Mucosa of gallbladder (tissue), 1 donor: ENCODE measurements at places on chromosomes 12 and 14. TPM values are rescaled to one million over a fixed set of nuclear protein-coding genes. Genes with fewer than 3 reads are reported as not detected.
A peak's percentile ranks its signal among the peaks of the same experiment; 100 is the strongest.

- DNase-seq, result no peak
Measured at GRCh38 chr12:124758266-124759220, 105.1 kb downstream of the SCARB1 start.

DNA sequence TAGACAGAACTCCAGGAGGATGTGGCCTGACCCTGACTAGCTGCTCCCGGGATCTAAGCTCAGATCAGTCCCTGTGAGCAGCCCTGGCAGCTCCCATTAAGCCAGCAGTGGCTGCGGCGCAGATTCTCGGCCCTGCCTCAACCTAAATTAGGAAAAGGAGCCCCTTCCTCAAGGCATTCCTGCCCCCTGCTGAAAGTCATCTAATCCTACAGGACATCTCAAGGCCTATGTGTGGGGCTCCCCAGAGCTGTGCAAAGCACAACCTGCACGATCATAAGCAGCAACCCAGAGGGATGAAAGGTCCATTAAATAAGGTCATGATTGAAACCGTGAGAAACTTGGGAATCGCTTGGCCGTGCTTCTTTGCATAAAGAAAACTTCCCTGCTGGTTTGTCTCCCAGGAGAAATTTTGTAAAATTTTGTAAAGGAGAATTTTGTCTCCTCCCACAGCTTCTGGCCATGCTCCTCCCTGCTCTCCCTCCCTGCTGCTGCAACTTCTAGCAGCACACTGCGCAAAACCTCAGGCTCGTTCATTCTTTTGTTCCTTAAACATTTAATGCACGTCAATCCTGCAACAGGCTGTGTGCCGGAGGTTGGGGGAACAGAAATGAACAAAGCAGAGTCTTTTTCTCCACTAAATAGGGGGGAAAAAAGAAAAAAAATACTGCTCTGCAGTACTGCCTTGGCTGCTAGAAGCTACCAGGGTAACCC is 96.6 kb upstream of the SLC35F4 start:
- no peak for DNase-seq

DNA sequence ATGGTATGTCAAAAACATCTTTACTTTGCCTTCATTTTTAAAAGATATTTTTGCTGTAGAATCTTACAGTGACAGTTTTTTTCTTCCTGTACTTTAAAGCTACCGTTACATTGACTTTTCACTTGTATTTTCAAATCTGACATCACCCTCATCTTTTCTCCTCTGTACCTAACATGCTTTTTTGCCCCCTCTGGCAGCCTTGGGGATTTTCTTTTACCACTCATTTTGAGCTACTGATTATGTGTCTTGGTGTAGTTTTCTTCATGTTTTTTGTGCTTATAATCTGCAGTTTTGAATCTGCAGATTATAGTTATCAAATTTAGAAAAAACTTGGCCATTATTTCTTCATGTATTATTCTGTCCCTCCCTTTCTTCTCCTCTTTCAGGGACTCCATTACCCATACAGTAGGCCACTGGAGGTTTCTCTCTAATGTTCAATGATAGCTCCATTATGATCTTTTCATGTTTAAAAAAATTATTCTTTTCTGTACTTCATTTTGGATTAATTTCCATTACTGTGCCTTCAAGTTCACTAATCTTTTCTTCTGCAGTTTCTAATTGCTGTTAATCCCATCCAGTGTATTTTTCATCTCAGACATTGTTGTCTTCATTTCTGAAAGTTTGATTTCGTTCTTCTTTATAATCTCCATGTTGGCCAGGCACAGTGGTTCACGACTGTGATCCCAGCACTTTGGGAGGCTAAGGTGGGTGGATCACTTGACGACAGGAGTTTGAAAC is 70.0 kb downstream of the ACADS start:
- DNase-seq, result no peak

GRCh38 chr14:104447750-104448149 is 131.8 kb upstream of the C14orf180 start:
- no peak for DNase-seq

GRCh38 chr12:26786865-26787514 is 46.0 kb downstream of the ITPR2 start:
- DNase-seq, result no peak

DNA sequence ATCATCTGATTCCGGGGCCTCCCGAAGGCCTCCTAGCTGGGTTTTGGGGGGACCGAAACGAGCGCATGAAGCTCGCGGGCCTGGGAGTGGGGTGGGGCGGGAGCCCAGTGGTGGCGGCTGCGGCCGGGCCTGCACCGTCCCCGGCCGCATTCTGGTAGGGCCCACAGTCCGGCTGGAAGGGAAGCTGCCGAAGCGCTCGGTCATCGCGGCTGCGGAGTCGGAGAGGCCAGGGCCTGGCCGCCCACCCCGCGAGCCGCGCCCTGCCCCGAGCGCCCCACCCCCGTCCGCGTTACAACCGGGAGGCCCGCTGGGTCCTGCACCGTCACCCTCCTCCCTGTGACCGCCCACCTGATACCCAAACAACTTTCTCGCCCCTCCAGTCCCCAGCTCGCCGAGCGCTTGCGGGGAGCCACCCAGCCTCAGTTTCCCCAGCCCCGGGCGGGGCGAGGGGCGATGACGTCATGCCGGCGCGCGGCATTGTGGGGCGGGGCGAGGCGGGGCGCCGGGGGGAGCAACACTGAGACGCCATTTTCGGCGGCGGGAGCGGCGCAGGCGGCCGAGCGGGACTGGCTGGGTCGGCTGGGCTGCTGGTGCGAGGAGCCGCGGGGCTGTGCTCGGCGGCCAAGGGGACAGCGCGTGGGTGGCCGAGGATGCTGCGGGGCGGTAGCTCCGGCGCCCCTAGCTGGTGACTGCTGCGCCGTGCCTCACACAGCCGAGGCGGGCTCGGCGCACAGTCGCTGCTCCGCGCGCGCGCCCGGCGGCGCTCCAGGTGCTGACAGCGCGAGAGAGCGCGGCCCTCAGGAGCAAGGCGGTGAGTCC is at the start of gene KLC1:
Gene KLC1 (plus strand): TSS at position 528 of the 819 bp plus-strand sequence. CDS start 25,354 bp downstream, outside the sequence.
- peak; percentile 81 for DNase-seq

The TMEM179 gene
- total RNA-seq, result 1.5 TPM

- no peak for DNase-seq
Measured at GRCh38 chr12:124998705-124999104, 5.3 kb downstream of the BRI3BP start.

- no peak for DNase-seq
Measured at GRCh38 chr12:131634037-131634436, 76.9 kb upstream of the SFSWAP start.

The TMEM260 gene
- total RNA-seq, result 31.0 TPM

The TM7SF3 gene
- 82.8 TPM for total RNA-seq

- DNase-seq, result no peak
Measured at GRCh38 chr12:83388551-83388950, 701.8 kb downstream of the TMTC2 start.

The PAPLN gene
- total RNA-seq, result 17.3 TPM

DNA sequence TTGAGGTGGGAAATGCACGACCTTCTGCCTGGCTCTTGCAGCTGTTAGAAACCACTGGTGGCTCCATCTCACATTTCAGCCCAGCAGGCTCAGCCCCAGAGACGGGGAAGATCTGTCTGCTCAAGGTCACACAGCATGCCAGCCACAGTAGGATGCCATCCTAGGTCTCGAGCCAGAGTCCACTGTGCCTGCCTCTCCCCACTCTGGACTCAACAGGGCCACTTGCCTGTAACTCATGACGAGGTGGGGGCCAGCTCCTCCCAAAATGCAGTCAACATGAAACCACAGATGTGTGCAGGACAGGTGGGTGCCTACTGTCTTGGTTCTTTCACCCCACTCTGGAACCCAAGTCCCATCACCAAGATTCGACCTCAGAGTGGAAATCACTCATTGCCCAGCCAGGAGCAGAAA is 23.2 kb downstream of the BCL11B start:
- DNase-seq, result no peak

DNA sequence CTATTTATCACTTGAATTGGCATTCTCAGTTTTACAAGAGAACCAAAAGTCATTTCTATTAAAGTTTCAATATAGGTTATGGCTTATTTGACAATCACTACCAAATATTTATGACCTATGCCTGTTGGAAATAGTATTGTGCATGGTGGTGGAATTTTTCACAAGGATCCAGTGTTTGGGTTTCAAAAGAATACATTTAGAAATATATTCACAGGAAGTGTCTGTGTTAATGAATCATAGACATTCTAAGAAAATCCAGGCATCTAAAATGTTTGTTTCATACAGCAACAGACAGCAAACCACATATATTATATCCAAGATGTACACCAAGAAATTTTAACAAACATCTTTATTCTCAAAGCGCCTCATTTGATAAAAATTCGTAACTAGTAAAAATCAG is 92.7 kb downstream of the MED13L start:
- no peak for DNase-seq

DNA sequence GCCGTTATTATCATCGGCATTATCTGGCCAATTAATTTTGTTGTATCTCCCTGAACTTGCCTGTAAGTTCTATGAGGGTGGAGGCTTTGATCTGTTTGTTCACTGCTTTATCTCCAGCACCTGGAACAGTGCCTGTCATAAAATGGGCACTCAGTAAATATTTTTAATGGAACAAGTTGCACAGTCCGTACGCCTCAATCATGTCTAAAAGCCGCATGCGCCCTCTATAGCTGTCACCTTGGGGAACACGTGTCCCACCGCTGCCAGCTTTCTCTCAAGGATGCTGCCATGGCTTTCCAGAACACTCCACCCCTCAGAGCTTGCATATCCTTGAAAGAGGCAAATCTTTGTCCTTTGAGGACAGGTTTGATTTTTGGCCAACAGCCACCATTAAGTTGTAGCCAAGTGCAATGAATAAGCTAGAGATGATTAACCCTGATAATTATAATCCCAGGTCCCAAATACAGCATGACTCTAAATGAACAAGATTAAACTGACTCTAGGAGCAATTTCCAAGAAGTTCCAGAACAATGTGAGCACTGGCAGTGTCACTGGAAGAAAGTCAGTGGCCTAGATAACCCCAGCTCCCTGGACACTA is 55.1 kb downstream of the ERH start:
- peak; percentile 81 for DNase-seq

The TMTC1 gene
- total RNA-seq, result 20.6 TPM

- DNase-seq, result no peak
Measured at GRCh38 chr12:88451205-88451604, 129.1 kb downstream of the KITLG start.

DNA sequence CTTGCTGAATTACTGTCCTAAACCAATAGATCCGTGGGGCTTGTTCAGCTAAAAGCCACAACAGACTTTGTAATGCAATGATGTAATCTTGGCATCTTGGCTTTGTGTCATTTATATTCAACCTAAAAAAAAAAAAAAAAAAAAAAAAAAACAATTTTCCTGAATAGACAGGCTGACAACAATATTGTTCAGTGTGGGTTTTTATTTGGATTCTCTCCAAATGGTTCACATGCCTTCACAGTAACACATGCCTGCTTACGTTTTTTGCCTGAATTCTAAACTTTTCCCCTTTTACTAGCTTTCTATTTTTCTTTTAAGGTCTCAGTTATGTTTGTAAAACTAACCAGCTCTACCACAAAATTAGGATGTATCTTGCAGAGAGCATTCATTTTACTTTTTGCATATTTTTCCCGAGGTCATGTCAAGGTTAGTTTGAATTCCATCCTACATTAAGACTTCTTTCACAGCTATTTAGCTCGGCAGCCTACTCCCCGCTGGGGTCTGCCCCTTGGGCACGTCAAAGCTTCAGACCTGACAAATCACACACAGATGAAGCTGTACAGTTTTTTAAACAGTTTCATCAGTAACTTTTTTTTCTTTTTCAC is 213.7 kb upstream of the NPAS3 start:
- DNase-seq, result no peak

DNA sequence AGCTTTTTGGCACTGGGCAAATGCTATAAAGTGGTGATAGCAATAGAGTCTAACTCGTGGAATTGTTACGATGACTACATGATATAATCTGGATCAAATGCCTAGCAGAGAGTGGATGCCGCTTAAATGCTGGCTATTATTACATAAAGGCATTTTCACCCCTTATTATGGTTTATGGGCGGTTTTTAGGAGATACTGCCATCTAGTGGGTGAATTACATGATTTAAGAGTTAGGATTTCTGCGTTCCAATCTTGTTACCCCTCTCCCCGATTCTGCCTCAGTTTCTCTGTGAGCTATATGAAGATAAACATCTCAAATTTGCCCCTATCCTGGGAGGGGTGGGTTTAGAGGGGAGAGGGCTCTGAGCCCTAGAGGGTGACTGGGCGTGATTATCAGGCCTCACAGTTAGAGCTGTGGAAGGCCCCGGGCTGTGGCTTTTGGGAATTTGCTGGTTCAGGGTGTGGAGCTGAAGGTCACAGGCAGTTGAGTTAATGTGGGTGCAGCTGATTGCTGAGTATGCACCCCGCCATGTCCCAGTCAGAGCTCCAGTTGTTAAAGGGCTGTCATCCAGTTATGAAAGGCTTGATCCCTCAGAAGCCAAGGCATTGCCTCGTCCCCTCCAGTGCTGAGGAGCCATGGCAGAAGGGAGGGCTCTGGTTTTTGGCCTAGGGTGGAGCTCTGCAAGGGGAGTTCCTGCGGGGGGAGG is 14.4 kb downstream of the CLSTN3 start:
- DNase-seq, result no peak

- DNase-seq, result peak; percentile 34
Measured at GRCh38 chr12:88432531-88433490, 147.5 kb downstream of the KITLG start.

DNA sequence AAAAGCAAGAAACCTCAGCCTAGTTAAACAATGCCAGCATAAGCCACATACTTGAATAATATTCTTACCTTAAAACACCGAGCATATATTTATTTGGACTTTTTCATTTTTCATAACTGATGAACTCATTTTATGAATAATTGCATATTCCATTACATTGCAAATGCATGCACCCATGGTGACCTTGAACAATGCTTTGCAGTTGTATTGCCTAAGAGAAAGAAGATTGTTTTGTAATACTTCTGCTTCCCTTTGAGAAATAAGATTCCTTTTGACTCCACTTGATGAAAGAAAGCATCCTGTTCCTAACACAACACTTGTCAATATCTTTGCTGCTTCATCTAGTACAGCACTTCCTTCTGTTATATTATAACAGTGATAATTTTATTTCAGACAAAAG is 1182.2 kb downstream of the FLRT2 start:
- no peak for DNase-seq

DNA sequence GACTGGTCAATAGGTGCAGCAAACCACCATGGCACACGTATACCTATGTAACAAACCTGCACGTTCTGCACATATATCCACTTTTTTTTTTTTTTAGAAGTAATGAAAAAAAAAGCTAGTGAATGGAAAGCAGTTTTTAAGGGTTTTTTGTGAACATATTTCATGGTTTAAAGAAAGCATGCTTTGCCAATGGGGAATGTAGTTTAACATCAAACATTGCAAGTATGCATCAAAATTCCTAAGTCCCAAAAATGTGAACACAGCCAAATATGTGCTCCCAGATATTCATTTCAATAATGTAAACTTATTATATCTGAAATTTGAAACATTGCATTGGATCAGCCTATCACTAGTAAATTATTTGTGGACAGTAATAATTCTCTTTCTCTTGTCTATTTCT is 710.4 kb upstream of the FLRT2 start:
- DNase-seq, result no peak

DNA sequence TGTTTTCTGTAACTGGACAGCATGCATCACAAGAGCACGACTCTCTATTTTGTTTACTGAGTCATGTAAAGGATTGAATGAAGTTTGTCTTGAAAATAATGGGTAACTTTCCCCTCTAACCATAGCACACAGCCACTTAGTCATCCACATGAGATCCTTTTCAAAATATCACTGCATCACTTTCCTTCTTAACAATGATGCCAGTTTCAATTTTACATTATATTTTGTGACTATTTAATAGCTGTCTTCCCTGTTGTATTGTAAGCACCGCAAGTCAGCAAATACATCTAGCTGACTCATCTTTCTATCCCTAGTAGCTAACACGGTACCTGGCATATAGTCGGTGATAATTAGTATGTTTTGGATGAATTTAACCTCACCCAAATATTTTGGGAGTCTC is 83.3 kb upstream of the PPM1H start:
- no peak for DNase-seq

The PYGL gene
- 11.2 TPM for total RNA-seq

GRCh38 chr12:90562671-90563070 is 392.3 kb downstream of the CCER1 start:
- DNase-seq, result no peak
